CD4-positive, CD25-positive, alpha-beta regulatory T cell (primary cell): ENCODE measurements at places on chromosomes 1 and 21. TPM values are rescaled to one million over a fixed set of nuclear protein-coding genes. Genes with fewer than 3 reads are reported as not detected.

DNA sequence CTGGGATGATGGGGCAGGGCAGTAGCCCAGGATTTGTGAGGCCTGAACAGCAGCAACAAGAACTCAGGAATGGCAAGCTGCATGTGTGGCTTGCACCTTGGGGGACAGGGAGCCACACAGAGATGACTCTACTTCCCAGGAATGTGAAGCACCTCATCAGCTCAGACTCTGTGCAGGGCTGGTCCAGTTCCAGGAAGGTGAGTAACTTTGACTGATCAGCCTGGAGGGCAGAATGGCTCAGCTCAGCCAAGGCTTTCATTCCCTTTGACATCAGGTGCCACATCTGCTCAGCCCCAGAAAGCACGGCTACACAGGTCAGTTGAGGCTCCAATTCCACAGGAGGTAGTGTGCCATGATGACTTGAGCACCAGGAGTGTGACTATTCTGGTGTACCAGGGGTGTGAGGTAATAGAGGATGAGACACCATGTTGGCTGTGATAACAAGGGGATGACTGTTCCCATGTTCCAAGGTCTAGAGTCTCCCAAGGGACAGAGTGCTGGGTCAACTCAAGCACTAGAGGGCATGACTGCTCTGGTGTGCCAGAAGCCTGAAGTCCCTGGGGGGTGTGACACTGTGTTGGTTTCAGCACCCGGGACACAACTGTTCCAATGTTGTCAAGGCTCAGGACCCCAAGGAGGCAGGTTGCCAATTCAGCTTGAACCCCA, 625.8 kb upstream of the ADGRL2 start:
- DNase-seq = no peak

- DNase-seq = no peak
Measured at GRCh38 chr1:116201911-116202310, 90.7 kb downstream of the MAB21L3 start.

- no peak for DNase-seq
Measured at GRCh38 chr1:198530953-198531352, 9.5 kb downstream of the ATP6V1G3 start.

Gene TRIM67
- not detected for total RNA-seq

Gene ZNF124
- total RNA-seq = 15.0 TPM
